ENCODE measurements at places on chromosomes 5 and 9.

- DNase-seq, result no peak
Observed at GRCh38 chr5:72503888-72504491, 3.2 kb downstream of the ZNF366 start.

GRCh38 chr5:40833712-40834229 is 1.3 kb downstream of the RPL37 start:
- no peak for DNase-seq

GRCh38 chr5:131514316-131515283 is 120.4 kb downstream of the RAPGEF6 start:
- no peak for DNase-seq

GRCh38 chr5:142322747-142323479 is 1.9 kb downstream of the SPRY4 start:
- DNase-seq, result peak; percentile 20

- peak; percentile 78 for DNase-seq
Observed at GRCh38 chr9:2159521-2160454, 144.6 kb downstream of the SMARCA2 start.

GRCh38 chr9:137218754-137219271 is 3.2 kb downstream of the RNF208 start:
- no peak for DNase-seq

Data from G401 (cell line).